Stimulated activated naive B cell treated with anti-CD40 and anti-IgM and Interleukin-4, amounts not matched to agents 10 μg/mL and 1 μg/mL and 100 μg/mL, for 72 hours (primary cell): ENCODE measurements at places on chromosomes 3 and 15.
A peak's percentile ranks its signal among the peaks of the same experiment; 100 is the strongest.

GRCh38 chr3:154304116-154304786, 20.0 kb downstream of the DHX36 start:
- H3K27me3 ChIP-seq, result no peaks in the 10 kb centered on the region
- no peak for DNase-seq
- peaks cover 28% of the 10 kb centered on the region for H3K36me3 ChIP-seq
- no peak overlapping the region for H3K4me3 ChIP-seq
- peaks cover 14% of the 10 kb centered on the region for H3K4me1 ChIP-seq

- H3K27me3 ChIP-seq, result no peaks in the 10 kb centered on the region
- no peak overlapping the region for H3K4me3 ChIP-seq
- peaks cover 31% of the 10 kb centered on the region for H3K36me3 ChIP-seq
Measured at GRCh38 chr3:136366289-136366688, 116.1 kb downstream of the PCCB start.

DNA sequence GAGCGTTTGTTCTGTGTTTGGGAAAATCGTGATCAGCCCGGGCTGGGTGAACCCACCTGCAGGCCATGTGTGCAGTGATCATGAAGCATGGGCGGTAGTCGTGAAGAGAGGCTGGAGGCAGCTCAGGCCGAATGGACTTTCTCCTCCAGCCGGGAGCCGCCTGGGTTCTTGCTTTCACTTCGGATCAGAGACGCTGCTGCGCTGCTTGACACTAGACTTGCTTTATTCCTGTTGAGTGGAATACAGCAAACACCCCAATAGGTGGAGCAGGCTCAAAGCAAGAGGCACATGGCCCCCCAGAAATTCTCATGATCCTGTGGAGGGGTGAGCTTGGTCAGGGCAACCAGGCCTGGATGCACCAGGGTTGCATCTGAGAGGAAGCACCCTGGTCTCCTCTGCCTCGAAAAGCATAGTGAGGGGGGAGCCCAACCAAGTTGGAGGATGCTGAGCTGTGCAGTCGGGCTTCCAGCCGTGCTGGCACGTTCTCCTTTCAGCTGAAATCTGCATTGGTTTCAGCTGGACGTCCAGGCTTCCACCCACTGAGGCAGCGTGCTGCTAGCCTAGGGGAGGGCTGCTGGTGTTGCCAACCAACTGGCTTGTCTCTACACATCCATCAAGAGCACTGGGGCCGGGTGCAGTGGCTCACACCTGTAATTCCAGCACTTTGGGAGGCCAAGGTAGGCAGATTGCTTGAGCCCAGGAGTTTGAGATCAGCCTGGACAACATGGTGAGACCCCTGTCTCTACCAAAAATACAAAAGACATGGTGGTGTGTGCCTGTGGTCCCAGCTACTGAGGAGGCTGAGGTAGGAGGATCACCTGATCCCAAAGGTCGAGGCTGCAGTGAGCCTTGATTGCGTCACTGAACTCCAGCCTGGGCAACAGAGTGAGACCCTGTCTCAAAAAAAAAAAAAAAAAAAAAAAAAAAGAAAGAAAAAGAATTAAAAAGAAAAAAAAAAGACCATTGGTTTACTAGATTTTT, 2.8 kb upstream of the NRROS start:
- DNase-seq, result no peak
- H3K27me3 ChIP-seq, result no peaks in the 10 kb centered on the region
- H3K4me1 ChIP-seq, result peaks cover 90% of the 10 kb centered on the region
- H3K4me3 ChIP-seq, result peak overlapping the region; percentile 30
- H3K36me3 ChIP-seq, result peaks cover 20% of the 10 kb centered on the region

DNA sequence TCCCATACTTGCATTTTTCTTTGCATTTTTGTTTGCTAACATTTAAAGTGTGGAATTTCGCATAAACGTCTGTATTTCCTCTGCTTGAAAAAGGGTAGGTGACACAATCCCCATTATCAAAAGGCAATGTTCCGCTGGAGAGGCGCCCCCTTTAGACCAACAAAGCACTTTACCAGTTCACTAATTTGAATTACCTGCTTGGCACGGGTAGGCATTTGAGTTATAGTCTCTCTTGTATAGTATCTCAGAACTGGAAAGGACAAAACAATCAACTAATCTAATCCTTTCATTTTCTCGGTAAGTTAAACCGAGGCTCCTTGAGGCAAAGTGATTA, 775 bp upstream of the CCDC39 start:
- peaks cover 52% of the 10 kb centered on the region for H3K27me3 ChIP-seq
- peak; percentile 19 for DNase-seq
- peak overlapping the region; percentile 81 for H3K27ac ChIP-seq
- peak overlapping the region; percentile 90 for H3K4me3 ChIP-seq

GRCh38 chr15:32698773-32699390, 18.9 kb upstream of the GREM1 start:
- no peaks in the 10 kb centered on the region for H3K36me3 ChIP-seq
- H3K27ac ChIP-seq, result no peak overlapping the region
- no peak overlapping the region for H3K4me3 ChIP-seq
- peaks cover 12% of the 10 kb centered on the region for H3K27me3 ChIP-seq

- no peaks in the 10 kb centered on the region for H3K27me3 ChIP-seq
- peak overlapping the region; percentile 53 for H3K27ac ChIP-seq
- no peaks in the 10 kb centered on the region for H3K36me3 ChIP-seq
- no peak for DNase-seq
Measured at GRCh38 chr15:57079446-57079845, 161.0 kb downstream of the TCF12 start.

- H3K27ac ChIP-seq, result no peak overlapping the region
- peaks cover 27% of the 10 kb centered on the region for H3K4me1 ChIP-seq
- H3K4me3 ChIP-seq, result no peak overlapping the region
- DNase-seq, result no peak
Measured at GRCh38 chr15:73322665-73323373, 45.9 kb downstream of the HCN4 start.

GRCh38 chr3:175493301-175493700, 634.2 kb downstream of the NAALADL2 start:
- H3K27ac ChIP-seq, result no peak overlapping the region
- no peak for DNase-seq
- no peaks in the 10 kb centered on the region for H3K27me3 ChIP-seq
- peaks cover 14% of the 10 kb centered on the region for H3K4me1 ChIP-seq
- H3K4me3 ChIP-seq, result no peak overlapping the region

GRCh38 chr3:177837951-177838655, 640.8 kb upstream of the TBL1XR1 start:
- no peaks in the 10 kb centered on the region for H3K36me3 ChIP-seq
- H3K4me3 ChIP-seq, result no peak overlapping the region

DNA sequence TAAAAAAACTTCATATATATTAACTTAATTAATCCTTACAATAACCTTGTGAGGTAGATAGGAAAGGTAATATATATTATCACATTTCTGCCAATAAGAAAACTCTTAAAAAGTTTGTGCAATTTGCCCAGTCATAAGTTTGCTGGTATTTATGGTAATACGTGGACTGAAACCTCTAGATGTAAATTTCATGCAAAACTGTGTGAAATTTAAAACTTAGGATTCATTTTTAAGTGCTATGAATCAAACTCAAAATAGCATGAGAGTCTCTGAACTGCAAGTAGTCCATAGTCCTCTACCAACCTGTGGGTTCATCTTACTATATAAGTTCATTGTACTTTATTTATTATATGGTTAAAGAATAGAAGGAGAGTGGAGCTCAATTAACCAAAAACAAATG, 56.4 kb downstream of the ZBTB20 start:
- H3K36me3 ChIP-seq, result no peaks in the 10 kb centered on the region
- H3K27ac ChIP-seq, result no peak overlapping the region
- no peak for DNase-seq
- no peak overlapping the region for H3K4me3 ChIP-seq
- no peaks in the 10 kb centered on the region for H3K27me3 ChIP-seq

GRCh38 chr3:32401556-32402081, 10.0 kb downstream of the CMTM7 start:
- H3K4me1 ChIP-seq, result peaks cover 89% of the 10 kb centered on the region
- H3K27ac ChIP-seq, result peak overlapping the region; percentile 97
- no peak for DNase-seq
- peak overlapping the region; percentile 94 for H3K4me3 ChIP-seq
